ENCODE measurements at places on chromosomes 2 and 18.

DNA sequence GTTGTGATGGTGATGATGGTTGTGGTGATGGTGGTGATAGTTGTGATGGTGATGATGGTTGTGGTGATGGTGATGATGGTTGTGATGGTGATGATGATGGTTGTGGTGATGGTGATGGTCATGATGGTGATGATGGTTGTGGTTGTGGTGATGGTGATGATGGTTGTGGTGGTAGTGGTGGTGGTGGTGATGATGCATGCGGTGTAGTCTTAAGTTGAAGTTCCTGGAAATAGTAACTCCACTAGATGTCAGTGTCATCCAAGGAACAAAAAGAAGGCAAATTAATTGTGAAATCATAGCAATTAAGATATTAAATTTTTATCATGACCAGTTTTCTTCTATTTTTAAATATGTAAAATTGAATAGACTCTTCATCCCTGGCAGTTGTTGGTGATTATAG is 309.2 kb downstream of the AGAP1 start:
- DNase-seq: no peak

DNA sequence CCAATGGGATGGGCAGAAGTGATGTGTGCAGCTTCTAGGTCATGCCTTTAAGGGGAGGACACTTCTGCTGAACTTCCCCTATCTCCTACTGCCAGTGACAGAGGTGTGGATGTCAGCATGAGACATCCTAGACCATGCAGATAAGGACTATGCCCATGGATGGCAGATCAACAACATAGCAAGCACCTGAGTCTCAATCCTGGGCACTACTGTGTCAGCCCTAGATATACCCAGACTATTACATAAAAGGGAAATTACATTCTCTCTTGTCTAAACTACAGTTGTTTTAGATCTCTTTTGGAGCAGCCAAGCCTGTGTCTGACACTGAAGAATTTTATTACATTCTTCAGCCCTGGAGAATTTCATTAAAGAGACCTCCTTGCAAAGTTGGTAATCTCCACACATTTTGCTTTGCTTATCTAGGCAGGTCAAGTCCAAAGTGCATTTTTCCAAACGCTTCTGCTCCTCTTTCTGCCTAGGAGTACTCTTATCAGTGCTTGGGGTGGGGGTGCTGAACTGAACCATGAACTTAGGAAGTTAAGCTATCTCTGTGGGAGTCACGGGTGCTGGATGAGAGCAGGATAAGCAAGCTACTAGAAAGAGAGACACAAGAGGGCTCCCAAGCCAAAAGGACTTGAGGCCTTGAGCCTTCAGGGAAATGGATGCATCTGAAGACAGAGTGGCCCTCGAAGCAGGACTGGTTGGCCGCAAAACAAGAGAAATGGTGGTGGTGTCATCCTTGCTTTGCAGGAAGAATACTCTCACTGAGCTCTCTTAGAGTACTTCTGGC is 95.2 kb upstream of the SPRED2 start:
- DNase-seq: no peak

- DNase-seq: no peak
These were observed 93.3 kb downstream of the CDH20 start for GRCh38 chr18:61426492-61427053.

GRCh38 chr2:218622606-218623365 is 15.1 kb downstream of the PLCD4 start:
- DNase-seq: no peak

DNA sequence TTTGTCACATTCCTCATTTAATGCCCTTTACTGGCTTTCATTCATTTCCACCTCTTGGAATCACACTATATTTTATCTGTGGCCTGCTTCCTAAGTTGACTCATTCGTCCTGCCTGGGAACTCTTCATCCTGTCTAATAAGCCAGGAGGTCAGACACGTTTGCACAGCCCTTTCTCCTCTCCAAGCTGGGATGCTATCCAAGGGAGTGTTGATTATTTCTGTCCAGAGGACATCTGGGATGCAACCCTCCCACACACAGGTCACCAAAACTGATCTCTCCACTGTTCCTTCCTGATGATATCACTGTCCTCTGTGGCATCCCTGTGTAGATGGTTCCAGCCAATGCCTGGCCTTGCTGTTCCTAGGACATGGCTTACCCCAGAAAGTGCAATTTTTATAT is 79.8 kb upstream of the NOSTRIN start:
- no peak for DNase-seq

- no peak for DNase-seq
These were observed 1059.7 kb upstream of the ACVR2A start for GRCh38 chr2:146785101-146785500.

GRCh38 chr18:79662034-79662433 is 17.6 kb upstream of the CTDP1 start:
- no peak for DNase-seq

GRCh38 chr18:63063171-63063570 is 256.4 kb downstream of the BCL2 start:
- DNase-seq: no peak
